CD8-positive, alpha-beta memory T cell (primary cell): ENCODE measurements at places on chromosomes 3 and 15.

- H3K4me3 ChIP-seq: no peak overlapping the region
- no peaks in the 10 kb centered on the region for H3K36me3 ChIP-seq
- DNase-seq: no peak
- no peak overlapping the region for H3K27ac ChIP-seq
Measured at GRCh38 chr3:37905346-37905745, 43.7 kb downstream of the CTDSPL start.

DNA sequence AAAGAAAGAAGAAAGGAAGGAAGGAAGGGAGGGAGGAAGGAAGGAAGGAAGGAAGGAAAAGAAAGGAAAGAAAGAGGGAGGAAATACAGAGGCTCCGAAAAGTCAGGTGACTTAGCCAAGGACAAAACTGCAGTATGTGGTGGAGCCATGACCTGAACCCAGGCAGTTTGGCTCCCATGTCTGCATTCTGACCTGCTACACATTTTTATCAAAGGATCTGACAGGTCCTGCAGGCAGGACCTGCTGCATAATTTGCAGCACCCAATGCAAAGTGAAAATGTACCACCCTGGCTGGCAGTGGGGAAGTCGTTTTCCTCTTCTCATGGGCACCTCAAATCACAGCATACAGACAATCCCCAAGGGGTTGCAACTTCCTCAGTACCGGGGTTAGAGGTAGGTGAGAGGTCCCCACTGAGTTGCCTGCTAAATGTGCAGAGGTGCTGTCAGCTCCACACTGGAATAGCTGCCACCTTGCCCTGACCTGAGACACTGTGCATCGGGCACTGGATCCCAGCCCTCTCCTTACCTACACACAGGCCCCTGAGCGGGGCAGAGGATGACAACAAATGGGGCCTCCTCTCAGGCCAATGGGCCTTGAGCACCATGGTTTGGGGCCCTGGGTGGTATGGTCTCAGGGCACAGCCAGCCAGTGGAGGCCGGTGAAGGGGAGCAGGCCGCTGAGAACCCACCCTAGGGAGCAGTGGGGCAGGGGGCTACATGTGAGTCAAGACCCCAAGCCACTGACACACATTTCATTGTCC is 175.1 kb downstream of the SHQ1 start:
- H3K27me3 ChIP-seq: no peaks in the 10 kb centered on the region
- H3K27ac ChIP-seq: no peak overlapping the region
- H3K36me3 ChIP-seq: no peaks in the 10 kb centered on the region
- no peaks in the 10 kb centered on the region for H3K4me1 ChIP-seq
- H3K4me3 ChIP-seq: no peak overlapping the region

DNA sequence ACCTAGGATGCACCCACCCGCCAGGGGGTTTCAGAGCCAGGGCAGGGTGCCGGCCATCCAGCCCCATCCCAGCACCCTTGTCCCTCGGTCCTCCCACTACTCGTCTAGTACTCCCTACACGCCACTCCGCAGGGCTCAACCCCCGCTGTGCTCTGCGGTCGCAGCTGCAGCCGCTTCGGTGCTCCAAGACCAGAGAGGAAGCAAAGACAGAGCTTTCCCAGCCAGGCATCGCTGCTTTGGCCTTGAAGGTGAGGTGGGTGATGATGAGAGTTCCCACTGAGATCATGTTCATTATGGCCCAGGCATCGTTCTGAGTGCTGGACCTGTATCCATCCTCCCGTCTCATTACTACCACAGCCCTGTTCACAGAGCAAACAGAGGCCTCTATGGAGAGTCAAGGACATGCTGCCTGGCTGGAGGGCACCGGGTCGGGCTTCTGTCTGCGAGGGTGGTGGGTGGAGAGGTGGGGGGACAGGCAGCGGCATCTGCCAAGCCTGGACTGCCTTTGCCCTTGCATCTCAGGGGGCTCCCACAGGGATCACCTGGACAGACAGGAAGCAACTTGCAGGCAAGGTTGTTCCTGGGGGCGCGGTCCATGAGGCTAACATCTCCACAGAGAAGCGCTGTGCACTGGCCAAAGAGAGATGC is 66.9 kb downstream of the KLF13 start:
- no peak for DNase-seq
- H3K27ac ChIP-seq: no peak overlapping the region
- H3K27me3 ChIP-seq: no peaks in the 10 kb centered on the region
- no peak overlapping the region for H3K4me3 ChIP-seq

GRCh38 chr3:65831733-65832425 is 206.8 kb downstream of the MAGI1 start:
- H3K27ac ChIP-seq: no peak overlapping the region
- no peaks in the 10 kb centered on the region for H3K4me1 ChIP-seq
- no peak overlapping the region for H3K4me3 ChIP-seq
- DNase-seq: no peak
- H3K36me3 ChIP-seq: no peaks in the 10 kb centered on the region
- H3K27me3 ChIP-seq: no peaks in the 10 kb centered on the region

DNA sequence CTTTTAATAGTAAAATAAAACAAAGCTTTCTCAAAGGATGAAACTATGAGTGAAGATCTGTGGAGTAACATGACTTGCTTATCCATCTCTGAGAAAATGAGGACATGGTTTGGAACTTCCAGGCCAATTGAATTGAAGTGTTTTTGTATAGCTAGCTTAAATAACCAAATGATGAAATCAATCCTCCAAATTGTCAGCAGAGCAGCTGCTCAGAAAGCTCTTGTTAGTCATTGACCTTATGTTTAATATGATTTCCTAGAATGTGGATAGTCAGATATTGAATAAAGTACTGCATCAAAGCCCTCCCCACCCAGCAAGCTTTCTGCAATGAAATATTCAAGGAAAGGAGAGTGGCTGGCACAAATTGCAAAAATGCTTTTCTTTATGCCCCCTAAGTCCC is 437.2 kb downstream of the MFSD1 start:
- no peaks in the 10 kb centered on the region for H3K4me1 ChIP-seq
- H3K27ac ChIP-seq: no peak overlapping the region
- H3K4me3 ChIP-seq: no peak overlapping the region
- no peaks in the 10 kb centered on the region for H3K36me3 ChIP-seq
- H3K27me3 ChIP-seq: no peaks in the 10 kb centered on the region
- DNase-seq: no peak

GRCh38 chr3:133627789-133628188 is 34.0 kb downstream of the TOPBP1 start:
- DNase-seq: no peak
- H3K36me3 ChIP-seq: peaks cover 20% of the 10 kb centered on the region
- no peaks in the 10 kb centered on the region for H3K27me3 ChIP-seq

- H3K4me1 ChIP-seq: no peaks in the 10 kb centered on the region
- no peak overlapping the region for H3K4me3 ChIP-seq
Measured at GRCh38 chr15:100880139-100880896, 687 bp downstream of the ALDH1A3 start.

DNA sequence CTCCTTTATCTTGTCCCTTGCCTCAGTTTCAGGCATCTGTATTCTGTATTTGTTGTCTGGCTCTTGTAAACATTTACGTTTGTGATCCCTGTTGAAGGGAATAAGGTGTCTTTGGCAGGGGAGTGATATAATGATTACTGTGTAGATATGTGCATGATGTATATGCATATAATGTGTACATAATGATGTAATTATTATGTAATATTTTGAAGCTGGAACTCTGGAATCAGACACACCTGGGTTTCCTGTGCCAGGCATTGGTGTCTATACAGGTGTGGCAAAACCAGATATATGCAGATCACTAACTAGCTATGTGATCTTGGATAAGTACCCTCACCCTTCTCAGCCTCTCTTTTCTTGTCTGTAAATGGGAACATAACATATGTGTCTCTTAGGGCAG is 241.2 kb upstream of the FEZF2 start:
- H3K27me3 ChIP-seq: no peaks in the 10 kb centered on the region
- no peak overlapping the region for H3K27ac ChIP-seq
- no peak overlapping the region for H3K4me3 ChIP-seq

DNA sequence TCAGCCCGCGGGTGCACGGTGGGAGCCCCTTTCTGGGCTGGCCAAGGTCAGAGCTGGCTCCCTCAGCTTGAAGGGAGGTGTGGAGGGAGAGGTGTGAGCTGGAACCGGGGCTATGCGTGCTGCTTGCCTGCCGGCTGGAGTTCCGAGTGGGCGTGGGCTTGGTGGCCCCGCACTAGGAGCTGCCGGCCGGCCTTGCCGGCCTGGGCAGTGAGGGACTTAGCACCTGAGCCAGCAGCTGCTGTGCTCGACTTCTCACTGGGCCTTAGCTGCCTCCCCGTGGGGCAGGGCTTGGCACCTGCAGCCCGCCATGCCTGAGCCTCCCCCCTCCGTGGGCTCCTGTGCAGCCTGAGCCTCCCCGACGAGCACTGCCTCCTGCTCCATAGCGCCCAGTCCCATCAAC is 36.0 kb downstream of the TRH start:
- H3K4me3 ChIP-seq: no peak overlapping the region
- no peaks in the 10 kb centered on the region for H3K4me1 ChIP-seq

- no peak for DNase-seq
- no peaks in the 10 kb centered on the region for H3K36me3 ChIP-seq
- no peak overlapping the region for H3K4me3 ChIP-seq
- no peaks in the 10 kb centered on the region for H3K27me3 ChIP-seq
- H3K4me1 ChIP-seq: no peaks in the 10 kb centered on the region
- no peak overlapping the region for H3K27ac ChIP-seq
Measured at GRCh38 chr3:106097817-106098435, 229.1 kb upstream of the CBLB start.

DNA sequence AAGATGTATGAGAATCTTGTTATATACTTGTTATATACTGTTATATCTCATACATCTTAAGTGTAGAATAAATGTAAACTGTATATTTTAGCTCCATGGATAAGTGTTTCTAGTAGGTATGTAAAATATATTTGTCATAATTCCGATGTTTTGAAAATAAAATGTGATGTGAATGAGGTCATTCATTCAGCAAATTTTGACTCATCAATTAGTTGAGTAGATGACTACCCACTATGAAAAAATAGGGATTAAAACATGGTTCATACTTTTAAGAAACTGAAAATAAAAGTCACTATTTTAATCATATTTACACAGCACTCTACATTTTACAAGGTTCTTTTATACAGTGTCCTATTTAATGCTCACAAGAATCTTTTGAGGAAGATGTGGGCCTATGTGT is 28.4 kb upstream of the CNTN3 start:
- no peaks in the 10 kb centered on the region for H3K36me3 ChIP-seq
- no peaks in the 10 kb centered on the region for H3K27me3 ChIP-seq
- DNase-seq: no peak
- H3K4me1 ChIP-seq: no peaks in the 10 kb centered on the region
- no peak overlapping the region for H3K27ac ChIP-seq

GRCh38 chr3:22952860-22953259 is 250.3 kb upstream of the UBE2E2 start:
- H3K4me1 ChIP-seq: no peaks in the 10 kb centered on the region
- H3K27ac ChIP-seq: no peak overlapping the region
- no peaks in the 10 kb centered on the region for H3K36me3 ChIP-seq
- H3K27me3 ChIP-seq: no peaks in the 10 kb centered on the region
- DNase-seq: no peak

DNA sequence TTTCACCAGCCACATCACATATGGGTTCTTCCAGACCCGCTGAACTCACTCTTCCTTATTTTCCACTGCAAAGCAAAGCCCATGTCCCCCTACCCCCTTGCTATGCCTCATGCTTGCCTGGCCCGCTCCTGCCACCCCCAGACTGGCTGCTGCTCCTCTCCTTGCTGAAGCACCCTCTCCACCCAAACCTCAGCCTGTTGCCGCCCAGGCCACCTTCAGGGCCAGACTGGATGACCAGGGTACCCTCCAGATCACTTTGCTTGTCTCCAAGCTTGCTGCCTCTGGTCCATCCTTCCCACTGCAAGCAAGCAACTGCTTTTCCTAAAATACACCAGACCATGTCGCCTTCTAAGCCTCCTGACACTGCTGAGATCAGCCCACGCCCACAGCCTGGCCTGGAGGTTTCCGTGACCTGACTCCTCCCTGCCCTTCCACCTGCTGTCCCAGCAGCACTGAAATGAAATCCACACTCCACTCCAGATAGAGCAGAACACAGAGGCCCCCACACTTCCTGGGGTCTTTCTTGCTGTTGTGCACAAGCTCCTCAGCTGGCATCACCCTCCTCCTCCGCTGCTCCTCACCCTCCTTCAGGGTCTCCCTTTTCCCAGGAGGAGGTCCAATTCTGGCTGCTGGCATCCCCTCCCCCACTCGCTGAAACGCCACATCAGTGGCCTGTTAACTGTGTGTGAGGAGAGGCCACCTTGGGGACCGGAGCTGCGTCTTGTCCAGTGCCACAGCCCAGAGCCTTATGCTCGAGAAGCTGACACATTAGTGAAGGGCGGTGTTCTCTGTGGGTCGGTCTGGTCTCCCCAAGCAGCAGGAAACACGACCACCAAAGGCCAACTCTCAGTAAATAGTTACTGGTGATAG is 99.1 kb downstream of the ADCY5 start:
- H3K36me3 ChIP-seq: no peaks in the 10 kb centered on the region
- no peaks in the 10 kb centered on the region for H3K4me1 ChIP-seq
- no peak overlapping the region for H3K27ac ChIP-seq
- no peak overlapping the region for H3K4me3 ChIP-seq

GRCh38 chr15:94503293-94503692 is 271.9 kb downstream of the MCTP2 start:
- H3K4me3 ChIP-seq: no peak overlapping the region
- DNase-seq: no peak
- H3K27me3 ChIP-seq: peaks cover 11% of the 10 kb centered on the region
- H3K27ac ChIP-seq: no peak overlapping the region
- H3K36me3 ChIP-seq: no peaks in the 10 kb centered on the region
- no peaks in the 10 kb centered on the region for H3K4me1 ChIP-seq

- H3K27ac ChIP-seq: no peak overlapping the region
- no peaks in the 10 kb centered on the region for H3K27me3 ChIP-seq
- no peak for DNase-seq
Measured at GRCh38 chr3:5729852-5730251, 542.3 kb downstream of the EDEM1 start.

DNA sequence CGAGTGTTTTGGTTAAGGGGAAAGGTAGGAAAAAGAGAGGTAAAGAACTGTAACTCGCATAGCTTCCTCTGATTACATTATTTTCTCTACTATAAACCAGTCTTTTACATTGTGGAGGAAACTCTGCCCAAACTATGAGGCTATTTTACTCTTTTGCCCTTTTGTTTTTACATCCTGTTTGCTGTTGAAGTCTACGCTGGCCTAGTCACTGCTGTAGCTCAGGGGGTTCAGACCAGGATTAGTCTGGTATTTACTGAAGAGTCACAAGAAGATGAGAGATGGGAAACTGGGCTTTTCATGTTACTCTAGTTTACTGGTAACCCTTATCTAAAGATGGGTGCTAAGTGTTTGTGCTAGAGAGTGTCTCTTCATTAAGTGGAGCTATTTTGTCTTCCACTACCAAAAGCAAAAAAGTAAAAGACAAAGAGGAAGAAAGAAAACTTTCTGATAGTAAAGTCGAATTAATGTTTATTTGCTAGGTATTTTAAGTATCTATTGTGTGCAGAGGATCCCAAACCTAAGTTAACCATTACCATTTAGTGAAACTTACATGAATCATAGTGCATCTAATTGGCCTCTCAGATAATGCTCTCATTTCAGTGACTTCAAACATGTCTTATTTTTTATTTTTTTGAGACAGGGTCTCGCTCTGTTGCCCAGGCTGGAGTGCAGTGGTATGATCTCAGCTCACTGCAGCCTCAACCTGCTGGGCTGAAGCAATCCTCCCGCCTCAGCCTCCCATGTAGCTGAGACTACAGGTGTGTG is 10.9 kb downstream of the RARB start:
- DNase-seq: no peak
- no peak overlapping the region for H3K4me3 ChIP-seq
- H3K36me3 ChIP-seq: no peaks in the 10 kb centered on the region
- no peak overlapping the region for H3K27ac ChIP-seq

- no peak overlapping the region for H3K4me3 ChIP-seq
- DNase-seq: no peak
- no peaks in the 10 kb centered on the region for H3K4me1 ChIP-seq
- H3K36me3 ChIP-seq: no peaks in the 10 kb centered on the region
- no peaks in the 10 kb centered on the region for H3K27me3 ChIP-seq
Measured at GRCh38 chr15:95793231-95793630, 537.3 kb upstream of the NR2F2 start.
